LHCN-M2 (cell line): ENCODE measurements at places on chromosomes 4 and X. TPM values are rescaled to one million over a fixed set of nuclear protein-coding genes. Genes with fewer than 3 reads are reported as not detected.

The GPR119 gene
- total RNA-seq = not detected in 2 replicates

The FGFR3 gene
- total RNA-seq = 0.17 and 0.26 TPM in 2 replicates

The ADGRL3 gene
- total RNA-seq = 0.11 TPM in 1 of 2 replicates, not detected in the other

The CXCL6 gene
- total RNA-seq = 0.34 and 0.58 TPM in 2 replicates

The SOD3 gene
- total RNA-seq = not detected in 2 replicates

The FATE1 gene
- not detected in 2 replicates for total RNA-seq

The PITX2 gene
- 60.5 and 67.0 TPM in 2 replicates for total RNA-seq

The C4orf46 gene
- total RNA-seq = 33.8 and 42.6 TPM in 2 replicates
